CD4-positive, alpha-beta T cell treated with Interleukin-6 at 100 ng/mL for 8 hours (primary cell): ENCODE measurements at places on chromosomes 13 and 19.

DNA sequence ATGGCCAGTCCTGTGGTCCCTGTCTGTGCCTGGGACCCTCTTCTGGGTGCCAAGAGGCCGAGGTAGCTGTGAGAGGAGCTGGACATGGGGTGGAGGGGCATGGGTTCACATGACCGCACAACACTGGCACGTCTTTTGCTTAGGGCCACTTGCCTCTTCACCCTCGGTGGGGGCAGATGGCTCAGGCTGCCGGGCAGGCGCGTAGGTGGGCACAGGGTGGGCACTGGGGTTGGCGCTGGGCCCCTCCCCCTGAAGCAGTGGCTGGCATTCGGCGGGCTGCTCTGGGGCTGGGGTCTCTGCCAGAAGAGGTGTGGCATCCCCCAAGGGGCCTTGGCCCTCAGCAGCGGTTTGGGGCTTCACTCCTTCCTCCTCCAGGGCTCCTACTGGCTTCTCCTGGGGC lies 8.4 kb downstream of the PALM3 start:
- DNase-seq, result no peak

DNA sequence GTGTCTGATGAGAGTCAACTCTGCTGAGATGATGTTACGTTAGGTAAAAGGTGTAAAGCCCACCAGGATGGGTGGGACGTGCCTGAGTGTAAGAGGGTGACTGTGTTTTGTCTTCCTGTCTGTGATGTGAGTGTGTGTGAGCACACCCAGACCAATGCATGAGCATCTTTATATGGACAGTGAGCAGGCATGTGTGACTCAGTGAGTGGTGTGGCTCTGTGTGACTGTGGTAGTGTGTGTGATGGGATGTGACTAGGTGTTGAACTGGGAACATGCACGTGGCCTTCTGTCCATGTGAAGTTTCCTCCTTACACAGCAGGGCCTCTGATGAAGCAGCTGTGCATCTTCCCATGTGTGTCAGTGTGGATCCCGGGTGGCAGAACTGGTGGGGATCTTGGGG lies 17.8 kb upstream of the LGALS16 start:
- no peak for DNase-seq

- DNase-seq, result no peak
Measured at GRCh38 chr13:110699148-110700145, 6.5 kb downstream of the CARS2 start.

GRCh38 chr19:16368385-16369305 lies 44.0 kb downstream of the KLF2 start:
- DNase-seq, result peak; percentile 80

DNA sequence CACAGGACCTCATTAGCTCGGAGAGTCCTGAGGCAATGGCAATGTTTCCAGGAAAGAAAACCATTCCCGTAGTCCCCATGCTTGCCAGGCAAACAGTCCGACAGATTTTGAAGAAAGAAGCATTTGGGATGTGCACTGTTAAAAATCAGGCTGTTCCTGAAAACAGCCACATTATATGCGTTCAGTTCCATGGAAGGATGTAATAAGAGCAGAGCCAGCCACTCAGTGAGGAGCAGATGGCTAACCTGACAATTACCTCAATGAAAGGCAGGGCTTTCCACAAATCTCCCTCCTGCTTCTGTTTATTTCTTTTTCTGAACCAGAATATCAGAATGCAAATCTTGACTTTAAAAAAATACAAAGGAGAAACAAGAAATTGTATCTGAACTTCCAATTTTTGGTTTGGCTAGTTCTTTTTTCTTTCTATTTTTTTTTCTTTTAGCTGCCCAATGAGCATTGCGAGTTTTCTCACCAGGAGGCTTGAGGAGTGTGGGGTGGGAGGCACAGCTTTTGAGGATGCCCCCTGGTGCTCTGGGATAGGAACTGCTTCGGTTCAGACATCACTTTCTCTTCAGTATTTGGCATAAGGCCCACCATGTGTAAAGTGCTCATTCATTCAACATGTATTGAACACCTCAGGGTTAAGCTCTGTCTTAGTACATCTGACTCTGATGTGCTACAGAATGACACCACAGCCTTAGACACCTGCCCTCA lies 124.2 kb downstream of the TBC1D4 start:
- peak; percentile 61 for DNase-seq

GRCh38 chr13:100440751-100441425 lies 147.7 kb downstream of the GGACT start:
- no peak for DNase-seq

GRCh38 chr13:34035676-34036325 lies 217.9 kb downstream of the RFC3 start:
- no peak for DNase-seq

DNA sequence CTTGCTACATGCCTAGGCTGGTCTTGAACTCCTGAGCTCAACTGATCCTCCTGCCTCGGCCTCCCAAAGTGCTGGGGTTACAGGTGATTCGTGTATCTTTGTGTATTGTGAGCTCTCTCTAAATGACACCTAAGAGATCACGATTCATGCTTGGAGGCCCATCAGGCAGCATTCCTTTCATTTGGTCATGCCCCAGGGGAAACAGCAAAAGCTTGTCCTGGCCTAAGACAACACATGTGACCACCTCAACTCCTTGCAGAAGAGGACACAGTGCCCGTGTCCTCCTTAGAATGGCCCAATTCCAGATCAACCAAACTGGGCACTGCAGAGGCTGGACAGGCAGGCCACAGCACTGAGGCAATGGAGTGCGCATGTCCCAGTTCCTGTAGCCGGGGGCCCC lies 32.5 kb downstream of the ZC3H4 start:
- no peak for DNase-seq
